Immature natural killer cell (primary cell): ENCODE measurements at places on chromosomes 16 and 17.

- no peak overlapping the region for H3K4me3 ChIP-seq
- DNase-seq, result no peak
- H3K4me1 ChIP-seq, result peaks cover 17% of the 10 kb centered on the region
- H3K36me3 ChIP-seq, result peaks cover 5% of the 10 kb centered on the region
- H3K27ac ChIP-seq, result no peak overlapping the region
These were observed 3.9 kb upstream of the MYO1D start for GRCh38 chr17:32880671-32881453.

DNA sequence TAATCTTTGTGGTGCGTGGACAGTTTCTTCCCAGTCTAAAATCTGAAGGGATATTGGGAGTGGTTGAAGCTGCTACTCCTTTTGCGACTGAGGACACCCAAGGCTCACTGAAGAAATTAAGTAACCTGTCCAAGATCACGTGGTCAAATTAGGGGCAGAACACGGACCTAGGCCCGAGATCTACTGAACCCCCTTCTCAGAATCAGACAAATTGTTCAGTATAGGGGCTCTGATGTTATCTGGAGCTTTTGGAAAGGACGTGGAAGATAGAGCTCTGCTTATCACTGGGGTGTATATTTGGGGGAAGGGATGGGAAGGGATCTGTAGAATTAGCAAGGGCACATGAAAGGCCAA is 857 bp downstream of the TANGO6 start:
- H3K4me3 ChIP-seq, result peak overlapping the region; percentile 92
- H3K27me3 ChIP-seq, result no peaks in the 10 kb centered on the region
- no peaks in the 10 kb centered on the region for H3K36me3 ChIP-seq
- peaks cover 33% of the 10 kb centered on the region for H3K4me1 ChIP-seq

DNA sequence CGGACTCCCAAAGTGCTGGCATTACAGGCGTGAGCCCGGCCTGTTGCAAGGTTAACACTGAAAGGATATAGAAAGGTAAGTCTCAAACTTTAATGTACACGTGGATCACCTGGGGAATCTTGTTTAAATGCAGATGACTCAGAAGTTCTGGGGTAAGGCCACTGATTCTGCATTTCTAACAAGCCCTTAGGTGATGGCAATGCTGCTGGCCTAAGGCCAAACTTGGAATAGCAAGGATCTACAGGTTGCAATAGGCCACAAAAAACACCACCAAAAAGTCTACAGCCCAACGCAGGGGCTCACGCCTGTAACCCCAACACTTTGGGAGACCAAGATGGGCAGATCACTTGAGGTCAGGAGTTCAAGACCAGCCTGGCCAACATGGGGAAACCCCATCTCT is 4.2 kb downstream of the CMTM4 start:
- no peak for DNase-seq
- H3K4me3 ChIP-seq, result no peak overlapping the region
- H3K27me3 ChIP-seq, result no peaks in the 10 kb centered on the region
- H3K4me1 ChIP-seq, result peaks cover 16% of the 10 kb centered on the region
- peaks cover 4% of the 10 kb centered on the region for H3K36me3 ChIP-seq

- H3K27ac ChIP-seq, result no peak overlapping the region
- H3K36me3 ChIP-seq, result peaks cover 45% of the 10 kb centered on the region
- H3K27me3 ChIP-seq, result peaks cover 9% of the 10 kb centered on the region
- no peak overlapping the region for H3K4me3 ChIP-seq
These were observed 13.6 kb downstream of the USP36 start for GRCh38 chr17:78826836-78827509.

- H3K4me1 ChIP-seq, result no peaks in the 10 kb centered on the region
- H3K36me3 ChIP-seq, result no peaks in the 10 kb centered on the region
- no peak for DNase-seq
- peaks cover 5% of the 10 kb centered on the region for H3K27me3 ChIP-seq
- no peak overlapping the region for H3K4me3 ChIP-seq
- H3K27ac ChIP-seq, result no peak overlapping the region
These were observed 113.4 kb upstream of the FOXF1 start for GRCh38 chr16:86396901-86397311.

GRCh38 chr17:80832266-80832676 is 159.4 kb upstream of the CHMP6 start:
- H3K4me1 ChIP-seq, result peaks cover 21% of the 10 kb centered on the region
- H3K27ac ChIP-seq, result peak overlapping the region; percentile 95
- H3K36me3 ChIP-seq, result peaks cover 3% of the 10 kb centered on the region
- no peak for DNase-seq

GRCh38 chr16:396605-397004 is 394 bp upstream of the NME4 start:
- H3K27me3 ChIP-seq, result peaks cover 30% of the 10 kb centered on the region
- peaks cover 3% of the 10 kb centered on the region for H3K36me3 ChIP-seq

GRCh38 chr17:50947782-50948543 is 81.8 kb upstream of the TOB1 start:
- no peak for DNase-seq
- no peaks in the 10 kb centered on the region for H3K36me3 ChIP-seq
- peaks cover 5% of the 10 kb centered on the region for H3K27me3 ChIP-seq

GRCh38 chr17:56635641-56636040 is 42.1 kb downstream of the NOG start:
- no peak overlapping the region for H3K4me3 ChIP-seq
- H3K4me1 ChIP-seq, result no peaks in the 10 kb centered on the region
- no peaks in the 10 kb centered on the region for H3K36me3 ChIP-seq
- no peak overlapping the region for H3K27ac ChIP-seq

DNA sequence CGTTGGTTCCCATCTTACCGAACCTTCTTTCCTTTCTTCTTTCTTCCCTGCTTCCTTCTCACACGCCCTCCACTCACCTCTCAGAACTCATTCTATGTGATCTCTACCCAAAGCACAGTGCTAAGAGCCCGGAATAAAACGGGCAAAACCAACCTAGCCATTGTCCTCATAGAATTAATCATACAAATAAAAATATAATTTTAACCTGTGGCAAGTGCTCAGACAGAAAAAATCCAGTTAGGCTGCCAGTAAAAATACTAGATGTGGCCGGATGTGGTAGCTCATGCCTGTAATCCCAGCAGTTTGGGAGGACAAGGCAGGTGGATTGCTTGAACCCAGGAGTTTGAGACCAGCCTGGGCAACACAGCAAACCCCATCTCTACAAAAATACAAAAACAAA is 27.0 kb downstream of the BMERB1 start:
- no peaks in the 10 kb centered on the region for H3K36me3 ChIP-seq
- no peaks in the 10 kb centered on the region for H3K4me1 ChIP-seq
- H3K27me3 ChIP-seq, result no peaks in the 10 kb centered on the region
- H3K27ac ChIP-seq, result no peak overlapping the region

DNA sequence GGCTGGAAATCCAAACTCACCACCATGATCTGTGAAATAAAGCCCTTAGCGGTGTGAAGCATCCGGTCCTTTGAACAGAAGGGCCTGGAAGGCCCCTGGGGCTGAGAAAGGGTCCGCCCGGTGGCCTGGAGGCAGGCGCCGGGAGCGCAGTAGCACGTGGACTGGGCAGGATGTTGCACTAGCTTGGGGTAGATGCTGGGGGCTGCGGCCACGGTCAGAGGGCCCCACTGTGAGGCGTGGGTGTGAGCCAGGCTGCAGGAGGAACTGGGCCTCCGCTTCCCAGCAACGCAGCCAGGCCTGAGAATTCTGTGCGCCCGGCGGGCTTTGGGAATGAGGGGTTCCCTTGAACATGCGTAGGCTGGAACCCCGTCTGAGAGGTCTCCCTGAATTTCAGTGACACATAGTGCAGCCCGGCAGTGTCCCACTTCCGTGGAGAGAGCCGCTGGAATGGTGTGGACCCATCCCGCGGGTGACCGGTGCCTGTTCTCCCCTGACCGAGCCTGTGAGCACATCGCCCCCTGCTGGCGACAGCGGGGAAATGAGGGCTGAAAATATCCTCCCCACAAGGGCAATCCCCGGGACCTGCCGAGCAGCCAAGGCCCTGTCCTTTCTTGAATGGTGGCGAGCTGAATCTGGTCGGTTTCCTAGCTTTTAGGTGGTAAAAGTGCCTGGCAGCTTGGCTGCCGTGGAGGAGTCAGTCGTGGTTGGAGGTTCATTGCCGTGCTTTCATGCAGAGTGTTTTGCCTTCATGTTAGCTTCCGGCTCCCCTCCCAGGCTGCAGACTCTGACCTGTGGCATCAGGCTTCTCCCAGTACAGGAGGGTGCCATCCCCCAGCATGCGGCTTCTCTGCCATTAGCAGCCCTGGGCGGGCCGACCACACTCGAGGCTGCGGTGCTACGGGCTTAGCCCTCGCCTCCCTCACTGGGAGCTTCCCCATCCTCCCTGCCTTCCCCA is 43.8 kb downstream of the DNAJA2 start:
- H3K36me3 ChIP-seq, result no peaks in the 10 kb centered on the region
- H3K4me3 ChIP-seq, result no peak overlapping the region
- H3K4me1 ChIP-seq, result no peaks in the 10 kb centered on the region
- DNase-seq, result peak; percentile 41
- peaks cover 2% of the 10 kb centered on the region for H3K27me3 ChIP-seq
- no peak overlapping the region for H3K27ac ChIP-seq

GRCh38 chr17:67836205-67836987 is 11.1 kb downstream of the BPTF start:
- no peaks in the 10 kb centered on the region for H3K27me3 ChIP-seq
- peak overlapping the region; percentile 48 for H3K4me3 ChIP-seq
- H3K4me1 ChIP-seq, result peaks cover 93% of the 10 kb centered on the region
- DNase-seq, result no peak
- H3K36me3 ChIP-seq, result no peaks in the 10 kb centered on the region

GRCh38 chr17:75817571-75817970 is 26.6 kb downstream of the UNC13D start:
- H3K4me1 ChIP-seq, result peaks cover 6% of the 10 kb centered on the region
- no peak overlapping the region for H3K27ac ChIP-seq
- DNase-seq, result no peak
- H3K27me3 ChIP-seq, result no peaks in the 10 kb centered on the region

GRCh38 chr16:31875928-31876547 is 2.4 kb downstream of the ZNF267 start:
- peak overlapping the region; percentile 97 for H3K4me3 ChIP-seq
- peaks cover 75% of the 10 kb centered on the region for H3K4me1 ChIP-seq
- H3K36me3 ChIP-seq, result no peaks in the 10 kb centered on the region
- no peak for DNase-seq
- H3K27me3 ChIP-seq, result peaks cover 12% of the 10 kb centered on the region

DNA sequence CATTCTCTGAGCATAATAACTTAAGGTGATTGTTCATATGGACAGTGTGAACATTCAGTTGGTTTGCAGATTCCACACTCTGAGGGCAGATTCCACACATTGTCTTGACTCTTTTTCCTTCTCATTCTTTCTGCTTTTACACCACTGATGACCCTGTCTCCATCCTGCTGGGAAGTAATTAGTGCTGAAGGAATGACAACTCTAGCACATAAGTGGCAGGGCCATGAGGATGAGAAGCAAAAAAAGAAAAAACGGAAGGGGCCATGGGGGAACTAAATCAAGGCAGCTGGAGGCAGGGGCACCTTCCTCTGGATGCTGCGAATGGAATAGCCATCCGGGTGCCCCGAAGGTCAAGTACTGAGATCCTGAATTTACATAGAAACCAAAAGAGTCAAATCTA is 944.0 kb downstream of the KCNJ2 start:
- no peak overlapping the region for H3K27ac ChIP-seq
- H3K27me3 ChIP-seq, result no peaks in the 10 kb centered on the region
- H3K36me3 ChIP-seq, result no peaks in the 10 kb centered on the region

DNA sequence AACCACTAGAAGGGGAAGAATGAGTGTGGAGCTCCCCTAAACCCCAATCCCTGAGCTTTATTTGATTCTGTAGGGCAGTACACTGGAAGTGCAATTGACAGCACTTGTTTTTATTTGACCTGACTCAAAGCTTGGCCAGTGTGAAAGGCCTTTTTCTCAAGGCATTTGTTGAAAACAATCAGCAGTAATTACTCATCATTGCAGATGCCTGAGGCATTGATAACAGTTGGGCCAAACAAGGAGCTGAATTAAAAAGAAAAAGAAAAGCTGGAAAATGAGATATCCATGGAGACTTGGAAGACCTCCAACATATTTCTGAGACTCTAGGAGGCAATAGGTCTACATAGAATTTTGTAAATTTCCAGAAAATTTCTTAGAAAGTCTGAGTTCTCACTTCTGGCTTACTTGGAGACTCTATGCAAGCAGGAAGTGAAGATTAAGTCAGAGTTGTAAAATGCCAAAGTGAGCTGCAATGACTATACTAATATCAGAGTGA is 200.8 kb upstream of the KCNJ16 start:
- H3K36me3 ChIP-seq, result no peaks in the 10 kb centered on the region
- H3K27me3 ChIP-seq, result no peaks in the 10 kb centered on the region
- H3K4me1 ChIP-seq, result no peaks in the 10 kb centered on the region
- H3K27ac ChIP-seq, result no peak overlapping the region

- H3K27me3 ChIP-seq, result peaks cover 2% of the 10 kb centered on the region
- H3K4me1 ChIP-seq, result peaks cover 26% of the 10 kb centered on the region
- H3K36me3 ChIP-seq, result no peaks in the 10 kb centered on the region
- H3K27ac ChIP-seq, result no peak overlapping the region
These were observed 89.1 kb downstream of the RGS9 start for GRCh38 chr17:65226227-65226626.

DNA sequence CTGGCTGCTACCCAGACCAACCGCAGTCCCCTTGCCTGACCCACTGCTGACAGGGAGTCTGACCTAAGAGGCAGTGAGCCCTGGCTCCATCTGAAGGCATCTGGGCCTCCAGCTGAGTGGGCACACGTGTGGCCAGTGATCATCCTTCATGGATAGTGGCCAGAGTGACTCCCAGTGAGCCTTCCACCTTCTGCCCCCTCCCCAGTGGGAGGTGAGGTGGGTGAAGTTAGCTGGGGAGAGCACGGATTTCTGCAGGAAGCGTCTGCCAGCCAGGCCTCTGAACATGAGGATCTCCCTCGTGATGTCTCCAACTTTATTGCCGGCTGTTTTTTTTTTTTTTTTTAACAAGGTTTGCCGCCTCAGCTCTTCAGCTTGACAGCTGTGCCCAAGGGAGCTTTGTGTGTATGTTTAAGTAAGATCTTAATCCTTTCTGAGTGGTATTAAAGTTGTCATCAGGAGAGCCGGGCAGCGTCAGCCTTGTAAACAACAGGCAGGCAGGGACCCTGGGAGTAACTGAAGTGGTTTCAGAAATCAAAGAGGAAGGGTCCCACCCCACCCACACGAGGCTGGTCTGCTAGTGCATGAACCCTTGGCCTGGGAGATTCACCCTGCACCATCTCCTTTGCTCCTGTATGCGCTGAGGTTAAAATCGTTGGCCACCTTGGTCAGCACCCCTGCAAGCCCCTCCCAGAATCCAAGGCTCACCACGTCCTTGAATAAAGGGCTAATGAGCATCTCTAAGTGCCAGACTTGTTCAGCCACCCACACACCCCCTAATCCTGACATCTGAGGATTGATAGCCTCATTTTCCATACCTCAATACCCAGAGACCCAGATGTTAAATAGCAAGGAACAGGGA is 33.3 kb downstream of the RHBDL3 start:
- no peaks in the 10 kb centered on the region for H3K4me1 ChIP-seq
- H3K27ac ChIP-seq, result no peak overlapping the region

DNA sequence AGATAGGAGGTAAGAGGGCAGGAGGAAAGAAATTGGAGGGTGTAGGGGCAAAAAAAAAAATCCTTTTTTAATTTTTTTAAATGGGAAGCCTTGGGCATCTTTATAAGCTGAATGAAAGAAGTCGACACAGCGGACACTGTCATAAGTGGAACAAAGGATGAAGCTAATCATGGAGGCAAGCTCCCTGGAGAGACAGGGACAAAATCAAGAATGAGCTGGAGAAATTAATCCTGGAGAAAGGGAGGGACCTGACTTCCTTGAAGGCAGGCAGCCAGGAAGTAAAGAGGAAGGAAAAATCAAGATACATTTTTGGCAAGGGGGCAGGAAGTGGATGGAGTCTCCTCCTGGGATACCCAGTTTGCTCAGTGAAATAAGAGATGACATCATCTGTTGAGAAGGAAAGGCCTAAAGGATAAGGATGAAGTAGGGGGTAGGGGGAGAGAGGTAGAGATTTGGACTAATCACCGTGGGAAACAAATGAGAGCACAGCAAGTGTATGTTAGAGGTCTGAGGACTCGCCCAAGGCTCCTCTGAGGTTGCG is 179.3 kb downstream of the SLC39A11 start:
- DNase-seq, result no peak
- peaks cover 7% of the 10 kb centered on the region for H3K36me3 ChIP-seq
- peaks cover 7% of the 10 kb centered on the region for H3K4me1 ChIP-seq
- H3K27ac ChIP-seq, result no peak overlapping the region
